Activated CD8-positive, alpha-beta memory T cell treated with anti-CD3 and anti-CD28 coated beads for 48 hours (primary cell): ENCODE measurements at places on chromosomes 4 and X.

DNA sequence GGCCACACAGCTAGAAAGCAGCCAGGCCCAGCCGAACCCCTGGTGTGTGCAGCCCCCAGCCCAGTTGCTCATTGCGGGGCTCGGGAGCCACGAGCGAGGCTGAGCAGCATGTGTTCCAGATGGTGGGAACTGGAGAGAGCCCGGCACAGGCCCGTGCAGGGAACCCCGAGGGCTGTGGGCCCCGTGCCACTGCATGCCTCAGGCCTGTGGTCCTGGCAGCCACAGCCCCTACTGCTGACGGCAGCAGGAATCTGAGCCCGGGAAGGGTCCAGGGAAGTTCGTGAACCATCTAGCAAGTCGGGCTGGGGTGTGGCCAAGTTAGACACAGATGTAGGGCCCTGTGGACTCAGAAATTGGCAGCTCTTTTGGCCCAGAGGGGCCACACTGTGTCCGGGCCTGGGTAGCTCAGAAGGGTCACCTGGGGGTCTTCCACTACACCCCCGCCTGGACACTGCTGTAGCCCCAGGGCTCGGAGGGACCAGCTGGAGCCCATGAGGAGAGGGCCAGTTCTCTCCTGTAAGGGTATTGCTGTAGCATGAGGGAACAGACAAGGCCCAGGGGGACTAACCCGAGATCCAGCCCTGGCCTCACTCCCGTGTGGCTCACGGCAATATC, 12.1 kb downstream of the HTRA3 start:
- DNase-seq, result no peak

DNA sequence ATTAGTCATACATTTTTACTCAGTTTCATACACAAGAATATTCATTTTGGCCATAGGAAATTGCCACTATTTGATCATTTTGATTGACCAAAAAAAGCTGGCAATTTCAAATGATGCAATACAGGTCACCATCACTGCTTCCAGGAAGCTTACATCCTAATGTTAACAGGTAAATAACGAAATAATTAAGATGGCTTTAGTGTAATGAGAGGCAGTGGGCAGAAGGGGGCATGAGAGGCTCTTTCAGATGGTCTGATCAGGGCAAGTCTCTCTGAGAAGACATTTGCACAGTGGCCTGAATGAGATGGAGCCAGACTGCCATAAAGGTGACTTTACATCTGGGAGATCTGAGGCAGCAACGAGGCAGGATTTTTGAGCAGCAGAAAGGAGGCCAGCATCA, 170.7 kb downstream of the SLIT2 start:
- no peak for DNase-seq

DNA sequence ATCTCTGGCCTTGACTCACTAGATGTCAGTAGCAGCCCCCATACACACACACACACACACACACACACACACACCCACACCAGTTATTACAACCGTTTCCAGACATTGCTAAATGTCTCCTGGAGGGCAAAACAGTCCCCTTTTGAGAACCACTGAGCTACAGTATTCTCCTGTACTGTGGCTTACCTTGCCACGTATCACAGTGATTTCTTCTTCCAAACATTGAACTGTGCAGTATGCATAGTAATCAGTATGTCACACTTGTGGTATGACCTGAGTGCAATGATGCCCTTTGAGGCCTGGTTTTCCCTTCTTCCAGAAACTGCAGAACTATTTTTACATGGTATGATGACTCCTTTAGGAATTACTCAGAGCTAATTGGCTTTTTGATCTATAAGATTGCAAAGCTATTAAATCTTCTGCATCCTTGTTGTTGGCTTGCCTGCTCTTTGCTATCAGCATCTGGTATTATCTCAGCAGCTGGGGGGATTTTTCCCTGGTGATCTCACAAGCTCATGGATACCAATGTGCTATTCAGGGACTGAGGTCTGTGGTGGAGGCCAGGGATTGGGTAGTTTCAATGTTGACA, 3.6 kb upstream of the THOC2 start:
- DNase-seq, result no peak

- no peak for DNase-seq
These were observed 61.9 kb downstream of the DCTD start for GRCh38 chr4:182855312-182855711.

DNA sequence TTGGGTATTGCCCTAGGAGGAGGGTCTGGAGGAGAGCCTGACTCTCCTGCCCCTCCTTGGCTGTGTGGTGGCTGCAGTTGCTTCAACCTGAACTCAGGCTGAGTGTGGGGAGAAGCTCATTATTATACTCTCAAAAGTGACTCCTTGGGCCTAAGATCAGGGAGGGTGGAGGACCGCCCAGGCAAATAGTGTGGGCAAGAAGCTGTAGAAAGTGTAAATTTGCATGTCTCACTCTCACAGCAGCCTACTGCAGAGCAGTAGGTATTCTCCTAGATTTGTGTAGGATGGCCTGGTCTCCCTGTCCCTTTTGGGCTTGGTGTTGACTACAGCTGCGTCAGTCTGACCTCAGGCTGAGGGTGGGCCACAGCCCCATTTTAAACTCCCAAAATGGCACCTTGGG, 156.1 kb downstream of the ZNF330 start:
- no peak for DNase-seq

DNA sequence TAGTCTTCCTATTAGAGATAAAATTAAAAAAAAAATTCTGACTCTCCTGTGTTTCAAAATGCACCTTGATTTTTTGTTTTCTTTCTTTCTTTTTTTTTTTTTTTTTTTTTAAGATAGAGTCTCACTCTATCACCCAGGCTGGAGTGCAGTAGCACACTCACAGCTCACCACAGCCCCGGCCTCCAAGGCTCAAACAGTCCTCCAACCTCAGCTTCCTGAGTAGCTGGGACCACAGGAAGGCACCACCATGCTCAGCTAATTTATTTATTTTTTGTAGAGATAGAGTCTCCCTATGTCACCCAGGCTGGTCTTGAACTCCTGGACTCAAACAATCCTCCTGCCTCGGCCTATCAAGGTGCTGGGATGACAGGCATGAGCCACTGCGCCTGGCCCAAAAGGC, 41.1 kb upstream of the TMEM184C start:
- DNase-seq, result no peak

- no peak for DNase-seq
These were observed 128.5 kb upstream of the TSPAN5 start for GRCh38 chr4:98786866-98787265.

DNA sequence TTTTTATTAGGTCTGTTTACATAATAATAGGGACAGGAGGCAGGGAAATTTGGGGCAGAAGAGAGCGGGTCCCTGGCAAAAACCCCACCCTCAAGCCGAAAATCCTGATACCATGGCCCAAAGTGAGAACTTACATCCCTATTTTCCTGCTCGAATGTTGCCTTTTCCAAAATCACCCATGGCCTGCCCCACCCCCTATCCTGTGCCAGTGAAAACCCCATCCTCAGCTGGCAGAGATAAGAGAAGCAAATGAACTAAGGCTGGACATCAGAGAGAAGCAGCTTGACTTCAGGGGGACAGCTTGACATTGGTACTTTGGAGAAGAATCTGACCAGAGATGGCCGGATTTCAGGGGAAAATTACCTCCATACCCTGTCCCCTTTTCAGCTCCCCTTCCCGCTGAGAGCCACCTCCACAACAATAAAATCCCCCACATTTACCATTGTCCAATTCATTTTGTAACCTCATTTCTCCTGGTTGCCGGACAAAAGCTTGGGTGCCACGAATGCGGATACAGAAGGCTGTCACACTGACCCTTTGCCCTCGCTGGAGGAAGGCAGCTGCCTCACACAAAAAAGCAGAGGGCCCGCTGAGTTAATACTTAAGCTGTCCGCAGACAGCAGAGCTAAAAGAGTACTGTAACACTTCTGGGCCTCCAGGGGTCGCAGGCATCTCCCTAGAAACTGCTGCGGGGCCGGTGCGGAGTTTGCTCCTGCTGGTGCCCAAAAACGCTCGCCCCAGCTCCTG, 196.2 kb downstream of the SNCA start:
- no peak for DNase-seq

- no peak for DNase-seq
These were observed 516.6 kb downstream of the PPARGC1A start for GRCh38 chr4:23373261-23373660.

DNA sequence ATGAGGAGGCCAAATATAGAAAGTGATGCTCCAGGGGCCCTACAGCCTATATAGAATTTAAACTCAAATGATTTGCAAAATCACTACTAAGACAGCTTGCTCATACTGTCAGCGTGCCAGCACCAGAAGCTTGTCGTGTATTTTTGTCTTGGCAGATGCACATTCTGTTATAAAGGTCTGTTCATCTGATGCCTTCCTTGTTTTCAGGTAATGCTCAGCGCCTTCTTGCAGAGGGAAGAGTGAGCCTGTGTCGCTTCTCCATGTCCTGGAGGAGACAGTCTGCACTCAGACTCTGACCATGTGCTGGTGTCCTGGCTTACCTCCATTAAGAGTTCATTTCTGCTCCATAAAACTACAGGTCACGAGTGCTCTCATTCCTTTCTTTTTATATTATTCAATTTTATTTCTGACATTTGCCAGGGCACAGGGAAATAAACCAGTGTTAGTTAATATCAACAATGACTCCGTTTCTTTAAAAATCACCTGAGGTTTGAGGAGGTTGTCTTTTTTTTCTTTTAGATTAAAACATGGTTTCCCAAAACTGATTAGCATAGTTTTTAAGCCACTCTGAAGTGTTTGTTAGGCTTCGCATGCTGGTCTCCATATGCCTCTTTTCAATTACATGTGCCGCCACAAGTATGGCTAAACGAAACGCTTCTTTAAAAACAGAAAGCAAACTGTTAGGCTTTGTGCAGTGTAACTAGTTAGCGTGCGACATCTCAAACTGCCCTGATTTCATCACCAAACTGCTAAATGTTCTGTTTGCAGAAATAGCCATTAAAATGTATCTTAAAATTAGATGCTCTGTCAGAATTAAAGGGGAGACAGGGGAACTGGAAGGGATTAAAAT, 215.2 kb upstream of the GK2 start:
- DNase-seq, result no peak

DNA sequence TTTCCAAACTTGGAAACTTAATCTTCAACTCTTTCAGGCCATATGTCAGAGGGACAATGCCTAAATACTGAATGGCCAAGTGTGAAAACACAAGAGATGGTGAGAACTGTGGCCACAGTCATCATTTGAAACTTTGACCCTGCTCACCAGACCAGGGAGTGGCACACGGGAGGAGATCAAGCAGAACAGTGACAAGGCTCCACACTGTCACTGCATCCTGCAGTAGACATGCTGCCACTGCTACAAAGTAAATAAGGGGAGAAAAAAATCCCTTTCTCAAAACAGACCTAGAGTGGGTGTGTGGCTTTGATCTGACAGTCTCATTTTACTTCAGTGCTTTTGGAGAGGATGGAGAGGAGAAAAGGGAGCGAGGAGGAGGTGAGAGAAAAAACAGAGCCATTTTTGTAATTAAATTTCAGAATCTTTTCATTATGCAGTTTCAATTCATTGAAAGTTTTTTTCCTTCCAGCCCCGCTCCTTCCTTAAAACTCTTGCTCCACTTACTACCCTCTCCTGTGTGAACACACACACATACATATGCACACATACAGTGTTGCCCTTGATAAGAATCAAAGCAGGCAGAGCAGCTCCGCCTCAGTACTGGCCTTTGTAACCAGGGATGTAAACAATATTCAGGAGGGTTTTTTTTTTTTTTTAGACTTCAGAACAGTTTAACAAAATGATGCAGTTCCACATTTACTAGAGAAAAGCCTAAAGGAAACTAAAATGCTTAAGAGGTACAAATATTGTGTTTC, 34.4 kb downstream of the NEXMIF start:
- DNase-seq, result no peak

DNA sequence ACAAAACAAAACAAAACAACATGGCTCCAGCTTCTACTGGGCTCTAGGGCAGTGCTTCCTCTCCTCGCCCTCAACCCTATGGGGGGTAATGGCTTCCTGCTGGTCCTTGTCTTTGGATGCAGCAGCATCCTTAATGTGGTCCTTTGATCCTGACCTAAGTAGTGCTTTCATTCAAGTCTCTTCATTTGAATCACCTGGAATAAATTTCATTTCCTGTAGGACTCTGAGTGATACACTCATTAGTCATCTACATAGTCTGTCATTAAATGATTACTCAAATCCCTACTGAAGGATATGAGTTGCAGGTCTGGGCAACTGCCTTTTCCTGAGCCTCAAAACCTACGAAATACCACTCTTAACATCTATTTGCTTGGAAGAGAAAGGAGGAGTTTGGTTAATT, 54.5 kb downstream of the RHOH start:
- no peak for DNase-seq

DNA sequence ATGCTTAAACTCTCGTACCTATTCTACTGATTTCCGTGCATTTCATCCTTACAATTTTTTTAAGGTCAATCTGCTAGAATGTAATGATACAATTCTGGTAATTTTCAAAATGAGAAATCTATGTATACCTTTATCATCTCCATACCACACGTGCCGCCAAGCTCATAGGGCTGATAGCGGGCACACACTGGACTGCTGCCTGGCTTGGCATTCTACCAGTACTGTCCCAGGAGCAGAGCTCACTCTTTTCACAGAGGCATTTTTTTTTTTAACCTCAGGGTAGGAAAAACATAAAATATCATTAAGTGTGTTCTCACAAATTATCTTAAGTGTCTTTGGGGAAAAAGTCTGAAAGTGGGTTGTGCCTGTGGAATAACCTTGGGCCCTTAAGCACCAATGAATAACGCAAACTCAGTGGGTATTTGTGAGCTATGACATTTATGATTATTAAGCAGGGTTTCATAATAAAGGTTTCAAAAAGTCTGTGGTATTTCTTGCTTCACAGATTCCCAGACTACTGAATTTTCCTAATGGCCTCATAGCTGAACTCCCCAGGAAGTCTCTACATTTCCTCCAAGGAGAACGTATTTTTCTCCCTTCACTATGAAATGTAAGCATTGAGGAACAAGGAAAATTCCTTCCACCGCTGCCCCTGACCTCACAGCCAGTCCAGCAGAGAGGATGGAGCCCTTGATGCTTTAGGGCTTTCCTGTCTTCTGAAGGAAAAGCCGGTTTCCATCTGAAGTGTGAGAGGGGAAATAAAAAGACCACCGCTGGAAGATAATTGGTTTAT, 125.2 kb downstream of the ELOVL6 start:
- DNase-seq, result no peak

GRCh38 chrX:152915541-152916241, 17.8 kb downstream of the ZNF185 start:
- no peak for DNase-seq

DNA sequence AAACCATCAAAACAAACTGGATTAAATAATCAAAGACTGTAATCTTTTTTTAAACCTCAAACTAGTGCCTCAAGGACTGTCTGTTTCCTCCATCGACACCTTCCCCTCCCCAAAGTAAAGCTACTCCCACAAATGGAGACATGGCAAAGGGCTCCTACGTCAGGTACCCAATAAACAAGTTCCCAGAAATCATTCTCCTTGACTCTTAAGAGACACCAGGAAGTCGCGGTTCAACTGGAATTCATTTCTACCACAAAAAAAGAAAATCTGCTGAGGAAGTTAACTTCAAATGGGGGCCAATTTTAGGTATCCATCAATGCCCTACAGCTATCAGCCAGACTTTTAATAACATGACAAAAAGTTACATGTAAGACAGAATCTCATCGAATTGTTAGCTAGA, 2.5 kb downstream of the RPS4X start:
- no peak for DNase-seq

GRCh38 chr4:30720661-30721184, 554 bp downstream of the PCDH7 start:
- DNase-seq, result no peak
